Epithelial cell of prostate (primary cell): ENCODE measurements at places on chromosomes 13 and 19.

DNA sequence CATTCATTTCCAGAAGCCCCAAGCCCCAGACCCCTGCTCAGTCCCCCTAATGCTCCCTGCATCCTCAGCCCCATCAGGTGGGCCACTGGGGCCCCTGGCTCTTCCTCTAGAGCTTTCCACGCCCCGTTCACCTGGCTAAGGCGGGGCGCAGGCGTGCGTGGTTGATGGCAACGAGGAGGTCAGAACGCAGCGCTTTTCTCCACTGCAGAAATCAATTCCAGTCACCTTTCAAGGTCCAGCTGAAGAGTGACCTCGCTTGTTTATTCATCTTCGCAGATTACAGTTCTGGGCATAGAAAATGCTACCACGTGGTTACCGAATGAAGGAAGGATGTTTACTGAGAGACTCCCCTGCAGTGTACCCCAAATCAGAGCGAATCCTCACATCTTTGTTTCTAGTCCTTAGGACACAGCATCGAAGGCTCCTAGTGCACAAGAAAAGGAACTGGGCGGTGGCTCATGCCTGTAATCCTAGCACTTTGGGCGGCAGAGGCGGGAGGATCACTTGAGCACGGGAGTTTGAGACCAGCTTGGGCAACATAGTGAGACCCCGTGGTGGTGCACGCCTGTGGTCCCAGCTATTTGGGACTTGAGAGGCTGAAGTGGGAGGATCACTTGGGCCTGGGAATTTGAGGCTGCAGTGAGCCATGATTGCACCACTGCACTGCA is 828 bp upstream of the PBX4 start:
- DNase-seq = no peak

DNA sequence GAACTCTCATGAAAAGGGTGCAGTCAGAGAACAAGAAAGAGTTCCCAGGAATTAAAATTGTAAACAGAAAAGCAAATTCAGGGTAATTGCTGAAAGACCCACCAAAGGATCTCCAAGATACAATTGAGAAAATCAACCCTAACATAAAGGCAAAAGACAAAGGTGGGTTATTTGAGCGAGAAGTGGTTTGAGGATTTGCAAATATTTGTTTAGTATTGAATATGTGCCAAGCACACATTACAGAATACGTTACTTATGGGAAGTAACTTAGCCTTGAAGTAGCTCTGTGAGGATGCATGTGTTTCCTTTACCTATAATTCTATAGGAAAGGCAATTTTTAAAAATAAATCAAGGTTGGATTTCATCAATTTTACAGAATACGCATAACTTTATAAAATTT is 10.0 kb upstream of the CEACAM21 start:
- DNase-seq = no peak

DNA sequence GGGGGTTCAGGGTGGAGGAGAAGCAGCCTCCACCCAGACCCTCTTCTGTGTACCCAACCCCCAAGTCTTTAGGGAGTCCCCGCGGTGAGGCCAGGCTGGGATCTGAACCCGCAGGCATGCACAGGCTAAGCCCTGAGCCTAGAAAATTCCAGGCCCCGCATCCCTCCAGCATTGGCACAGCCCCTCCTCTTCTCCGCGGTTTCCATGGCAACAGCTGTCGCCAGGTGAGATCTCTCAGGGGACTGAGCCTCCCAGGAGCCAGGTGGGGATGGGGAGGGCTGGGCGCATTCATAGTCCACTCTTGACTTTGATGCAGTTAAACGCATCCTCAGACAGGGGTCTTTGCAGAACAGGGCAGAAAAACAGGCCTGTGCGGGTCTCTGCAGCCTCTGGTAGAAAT is 48.3 kb upstream of the USP29 start:
- no peak for DNase-seq

GRCh38 chr13:72692884-72693514 is 34.4 kb downstream of the MZT1 start:
- DNase-seq = no peak

- DNase-seq = no peak
Observed at GRCh38 chr19:48351341-48351752, 12.4 kb downstream of the TMEM143 start.

GRCh38 chr13:97295283-97296182 is 73.4 kb downstream of the MBNL2 start:
- no peak for DNase-seq

GRCh38 chr19:54473071-54473891 is at the start of gene CDC42EP5:
CDC42EP5 (minus strand) TSS chr19:54473296; CDS start chr19:54465547, 7,749 bp downstream.
- DNase-seq = no peak

GRCh38 chr19:12994701-12995595 is at the start of gene NFIX:
NFIX (plus strand) TSS chr19:12995475; CDS start chr19:12995838, 363 bp downstream.
- DNase-seq = no peak

- peak; percentile 58 for DNase-seq
Observed at GRCh38 chr13:73201626-73202025, 142.8 kb downstream of the KLF5 start.

DNA sequence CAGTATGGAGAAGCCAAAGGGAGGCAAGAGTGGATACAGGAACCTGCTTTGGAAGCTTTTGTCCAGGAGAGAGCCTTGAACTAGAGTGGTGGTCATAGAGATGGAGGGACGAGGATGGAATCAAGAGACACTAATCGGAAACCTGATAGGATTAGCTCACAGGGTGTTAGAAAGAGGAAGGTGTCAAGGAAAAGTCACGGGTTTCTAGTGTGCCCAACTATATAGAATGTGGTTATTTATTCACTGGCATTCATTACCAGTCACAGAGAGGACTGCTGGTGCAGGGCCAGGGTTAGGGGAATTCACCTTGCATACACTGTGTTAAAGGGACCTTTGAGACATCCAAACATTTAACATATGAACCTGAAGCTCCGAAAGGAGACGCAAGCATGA is 43.4 kb upstream of the URAD start:
- no peak for DNase-seq
